ENCODE measurements at places on chromosomes 5 and 9.
A peak's percentile ranks its signal among the peaks of the same experiment; 100 is the strongest.

DNA sequence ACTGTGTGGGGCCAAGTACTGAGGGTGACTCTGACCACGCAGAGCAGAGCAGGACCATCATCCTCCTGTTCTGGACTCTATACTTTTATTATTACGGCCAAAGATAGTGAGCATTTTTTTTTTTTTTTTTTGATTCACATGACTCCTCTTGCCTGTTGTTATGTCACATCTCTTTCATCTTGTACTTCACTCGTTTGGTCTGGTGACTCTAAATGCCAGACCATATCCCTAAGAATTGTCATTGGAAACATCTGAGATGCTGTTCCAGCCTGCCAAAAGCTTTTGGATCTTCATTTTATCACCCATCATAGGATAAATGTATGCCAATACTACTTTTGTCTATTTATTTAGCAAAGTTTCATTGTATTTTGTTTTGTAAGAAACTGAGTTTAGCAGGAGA, 168.2 kb upstream of the RAI14 start:
- DNase-seq = no peak

- DNase-seq = no peak
Observed at GRCh38 chr9:116151966-116152381, 1.6 kb upstream of the PAPPA start.

DNA sequence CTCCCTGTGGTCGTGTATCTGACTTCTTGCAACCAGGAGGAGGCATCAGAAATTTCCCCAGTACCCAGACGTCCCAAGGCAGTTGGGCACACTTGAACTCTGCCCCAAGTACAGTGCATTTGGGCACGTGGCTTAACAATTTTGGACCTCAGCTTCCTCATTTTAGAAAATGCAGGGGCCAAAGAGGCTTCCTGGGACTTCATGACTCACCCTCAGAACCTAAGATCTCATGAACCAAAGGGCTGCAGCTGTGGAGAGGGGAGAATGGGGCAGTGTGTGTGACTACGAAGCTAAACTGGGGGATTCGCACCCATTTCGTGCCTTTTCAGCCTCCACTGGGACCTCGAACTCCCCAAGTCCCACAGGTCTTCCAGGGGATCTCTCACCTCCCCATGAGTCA, 59.2 kb downstream of the SYK start:
- DNase-seq = no peak

DNA sequence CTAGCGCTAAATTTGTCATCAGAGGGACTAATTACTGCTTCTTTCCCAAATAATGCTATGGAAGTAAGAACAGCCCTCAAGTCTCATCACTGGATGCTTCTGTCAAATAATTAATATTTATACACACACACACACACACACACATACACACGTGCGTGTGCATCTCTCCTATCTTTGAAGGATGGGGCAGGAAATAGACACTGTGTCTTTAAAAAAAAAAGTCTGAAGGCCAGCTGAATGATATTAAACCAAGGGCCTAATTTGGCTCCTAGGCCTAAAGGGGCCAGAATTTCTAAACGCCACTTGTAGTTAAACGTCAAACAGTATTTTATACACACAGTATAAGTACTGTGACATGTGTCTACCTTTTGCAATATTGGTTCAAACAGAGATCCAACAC, 3.3 kb downstream of the SLF1 start:
- DNase-seq = no peak

DNA sequence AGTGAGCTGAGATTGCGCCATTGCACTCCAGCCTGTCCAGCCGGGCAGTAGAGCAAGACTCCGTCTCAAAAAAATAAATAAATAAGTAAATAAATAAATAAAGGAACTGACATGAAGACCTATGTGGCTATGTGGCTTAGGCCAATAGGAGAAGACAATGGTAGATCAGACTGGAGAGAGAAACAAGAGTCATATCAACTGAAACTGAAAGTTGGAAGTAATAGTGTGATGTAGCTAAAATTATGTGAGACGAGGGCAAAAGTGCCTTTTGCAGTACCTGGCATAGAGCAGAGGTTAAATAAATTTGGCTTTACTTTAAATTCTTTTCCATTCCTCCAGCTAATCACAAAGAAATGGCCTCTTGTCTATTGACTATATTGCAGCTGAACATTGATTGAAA, 7.3 kb downstream of the FBP2 start:
- DNase-seq = no peak

DNA sequence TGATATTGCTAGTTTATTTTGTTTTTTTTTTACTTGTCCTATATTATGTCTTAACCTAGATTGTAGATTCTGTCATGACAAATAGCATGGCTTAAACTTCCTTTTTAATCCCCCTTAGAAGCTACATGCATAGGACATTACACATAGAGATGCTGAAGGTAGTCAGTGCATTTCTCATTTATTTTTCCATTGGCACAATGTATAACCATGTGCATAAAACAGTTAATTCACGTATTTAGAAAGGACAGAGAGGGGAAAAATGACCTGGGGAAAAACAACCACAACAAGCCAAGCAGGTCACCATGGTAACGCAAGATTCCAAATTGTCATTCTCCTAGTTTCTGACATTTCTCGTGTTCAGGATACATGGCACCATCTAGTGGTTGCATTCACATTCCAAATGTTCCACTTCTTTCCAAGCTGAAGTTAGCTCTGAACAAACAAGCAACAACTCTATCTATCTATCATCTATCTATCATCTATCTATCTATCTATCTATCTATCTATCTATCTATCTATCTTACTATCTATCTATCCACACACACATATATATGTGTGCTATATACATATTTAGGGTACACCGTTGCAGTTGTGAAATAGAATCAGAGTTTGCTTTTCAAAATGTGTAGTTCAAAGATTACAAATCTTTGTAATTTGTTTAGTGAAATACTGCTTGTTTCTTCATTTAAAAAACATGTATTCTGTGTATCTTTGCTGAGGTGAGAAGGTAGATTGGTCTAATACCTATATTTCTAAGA, 487.2 kb upstream of the ST8SIA4 start:
- no peak for DNase-seq

- DNase-seq = no peak
Observed at GRCh38 chr5:2141254-2142000, 258.7 kb upstream of the IRX4 start.

GRCh38 chr5:113249206-113249605, 185.6 kb downstream of the TSSK1B start:
- DNase-seq = no peak

DNA sequence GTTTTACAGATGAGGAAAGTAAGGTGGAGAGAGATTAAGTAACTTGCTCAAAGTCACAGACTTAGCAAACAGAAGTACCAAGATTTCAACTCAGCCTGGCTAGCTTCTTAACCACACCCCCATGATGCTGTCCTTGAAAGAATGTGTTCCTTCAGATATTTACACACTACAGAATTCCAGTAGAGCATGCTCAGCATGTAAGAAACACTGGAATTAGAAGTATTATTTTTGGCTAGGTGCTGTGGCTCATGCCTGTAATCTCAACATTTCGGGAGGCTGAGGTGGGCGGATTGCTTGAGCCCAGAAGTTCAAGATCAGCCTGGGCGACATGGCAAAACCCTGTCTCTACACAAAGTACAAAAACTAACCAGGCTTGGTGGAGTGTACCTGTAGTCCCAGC, 142.4 kb downstream of the EDIL3 start:
- no peak for DNase-seq

DNA sequence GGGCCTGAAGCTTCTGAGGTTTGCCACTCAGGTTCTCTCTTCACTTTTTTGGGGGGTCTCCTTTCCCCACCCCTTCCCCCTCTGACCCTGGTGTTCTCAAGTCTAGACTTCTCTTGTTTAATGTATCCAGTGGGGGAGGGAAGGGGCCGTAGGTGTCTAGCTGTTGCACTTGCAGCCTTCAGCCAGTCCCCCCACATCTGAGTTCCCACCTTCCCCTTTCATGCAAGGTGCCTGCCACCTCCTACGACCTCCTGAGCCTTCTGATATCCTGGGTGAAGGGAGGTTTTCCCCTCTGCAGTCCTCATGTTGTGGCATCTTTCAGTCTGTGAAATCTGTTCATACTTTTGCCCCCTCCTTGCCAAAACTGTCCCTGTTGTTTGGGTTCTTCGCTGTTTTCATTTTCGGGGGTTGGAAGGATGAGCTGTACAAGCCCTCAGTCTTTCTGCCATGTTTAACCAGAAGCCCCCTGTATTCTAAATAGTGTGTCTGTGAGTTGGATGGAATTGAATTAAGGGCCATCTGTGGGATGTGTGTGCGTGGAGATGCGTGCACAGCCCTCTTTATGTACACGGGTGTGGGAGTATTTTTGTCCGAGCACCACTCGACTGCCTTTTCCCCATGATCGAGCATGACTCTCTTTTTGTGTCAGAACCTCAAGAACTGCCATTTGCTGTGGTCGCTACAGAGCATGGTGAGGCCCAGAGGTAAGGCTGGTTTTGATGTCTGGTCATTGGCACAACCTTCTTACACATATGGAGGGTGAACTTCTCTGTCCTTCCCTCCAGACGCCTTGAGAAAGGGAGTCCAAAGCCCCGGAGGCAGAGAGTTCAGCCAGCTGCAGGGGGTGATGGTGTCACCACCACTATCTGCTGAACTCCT, 23.6 kb downstream of the PRRC2B start:
- no peak for DNase-seq

DNA sequence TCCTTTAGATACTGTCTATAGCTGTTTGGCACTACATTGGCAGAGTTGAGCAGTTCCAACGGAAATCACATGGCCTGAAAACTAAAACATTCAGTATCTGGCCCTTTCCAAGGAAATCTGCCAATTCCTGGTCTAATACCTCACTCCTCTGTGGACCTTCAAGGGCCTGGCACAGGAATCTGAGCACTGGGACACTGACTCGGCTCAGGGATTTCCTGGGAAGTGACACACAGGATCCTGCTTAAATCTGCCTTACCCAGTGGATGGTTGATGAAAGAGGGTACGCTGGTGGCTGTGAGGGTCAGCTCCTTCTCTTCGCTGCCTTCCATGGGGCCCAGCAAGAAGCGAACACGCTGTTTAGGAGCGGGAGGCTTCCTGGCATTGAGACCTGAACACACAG, 904 bp downstream of the TRUB2 start:
- DNase-seq = no peak

DNA sequence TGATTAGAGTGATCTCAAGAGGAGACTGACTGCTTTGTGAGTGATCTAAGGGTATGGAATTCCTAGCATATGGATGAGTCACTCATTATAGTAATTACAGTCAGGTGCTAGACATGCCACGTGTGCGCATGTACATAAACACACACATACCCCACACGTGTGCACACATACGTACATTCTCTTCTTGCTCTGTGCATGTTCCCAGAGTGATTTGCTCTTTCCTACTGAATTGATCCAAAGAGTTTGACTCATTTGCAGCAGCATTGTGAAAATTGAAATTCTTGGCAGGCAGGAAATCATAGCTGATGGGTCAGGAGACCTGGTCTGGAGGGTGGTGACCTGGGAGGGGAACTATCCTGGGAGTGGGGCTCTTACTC, 63.8 kb downstream of the ANGPTL2 start:
- DNase-seq = no peak

DNA sequence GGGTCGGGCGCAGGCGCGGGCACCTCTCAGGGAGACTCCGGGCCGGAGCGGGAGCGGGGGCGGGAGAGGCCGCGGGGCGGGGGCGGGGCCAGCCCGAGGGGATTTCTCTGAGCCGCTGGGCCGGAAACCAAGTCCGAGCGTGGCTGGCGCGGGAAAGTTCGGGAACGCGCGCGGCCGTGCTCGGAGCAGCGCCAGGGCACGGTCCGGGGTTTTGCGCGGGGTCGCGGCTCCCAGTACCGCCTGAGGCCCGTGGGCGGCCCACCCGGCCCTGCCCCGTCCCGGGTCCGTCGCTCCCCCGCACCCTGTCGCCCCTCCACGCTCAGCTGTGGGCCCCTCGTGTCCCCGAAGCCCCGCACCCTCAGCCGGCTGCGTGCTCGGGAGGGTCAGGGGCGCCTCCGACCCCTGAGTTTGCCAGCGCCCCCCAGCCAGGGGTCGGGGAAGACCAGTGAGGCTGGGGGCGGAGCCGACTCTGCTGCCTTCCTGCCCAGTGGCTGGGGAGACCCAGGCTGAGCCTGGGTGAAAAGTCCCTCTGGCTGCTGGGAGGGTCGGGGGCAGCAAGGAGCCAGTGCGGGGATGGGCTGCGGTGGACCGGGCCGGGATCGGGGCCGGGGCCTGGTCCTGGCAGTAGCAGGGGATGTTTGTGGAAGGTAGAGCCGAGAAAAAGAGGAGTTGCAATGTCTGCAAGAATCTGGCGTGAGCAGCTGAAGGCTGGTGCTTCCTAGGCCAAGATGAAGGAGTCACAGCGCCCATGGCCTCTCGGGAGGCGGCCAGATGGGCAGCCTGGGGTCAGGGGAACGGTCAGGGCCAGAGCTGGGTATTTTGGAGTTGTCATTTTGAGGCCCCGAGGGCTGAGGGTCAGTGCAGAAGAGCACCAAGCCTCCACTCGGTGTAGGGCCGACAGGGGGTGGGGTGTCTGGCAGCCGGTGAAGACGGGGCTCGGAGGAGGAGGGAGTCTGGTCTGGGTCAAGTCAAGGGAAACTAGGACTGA, 588 bp downstream of the TRAF2 start:
- no peak for DNase-seq

GRCh38 chr9:121840838-121841760, 189.7 kb downstream of the DAB2IP start:
- no peak for DNase-seq

DNA sequence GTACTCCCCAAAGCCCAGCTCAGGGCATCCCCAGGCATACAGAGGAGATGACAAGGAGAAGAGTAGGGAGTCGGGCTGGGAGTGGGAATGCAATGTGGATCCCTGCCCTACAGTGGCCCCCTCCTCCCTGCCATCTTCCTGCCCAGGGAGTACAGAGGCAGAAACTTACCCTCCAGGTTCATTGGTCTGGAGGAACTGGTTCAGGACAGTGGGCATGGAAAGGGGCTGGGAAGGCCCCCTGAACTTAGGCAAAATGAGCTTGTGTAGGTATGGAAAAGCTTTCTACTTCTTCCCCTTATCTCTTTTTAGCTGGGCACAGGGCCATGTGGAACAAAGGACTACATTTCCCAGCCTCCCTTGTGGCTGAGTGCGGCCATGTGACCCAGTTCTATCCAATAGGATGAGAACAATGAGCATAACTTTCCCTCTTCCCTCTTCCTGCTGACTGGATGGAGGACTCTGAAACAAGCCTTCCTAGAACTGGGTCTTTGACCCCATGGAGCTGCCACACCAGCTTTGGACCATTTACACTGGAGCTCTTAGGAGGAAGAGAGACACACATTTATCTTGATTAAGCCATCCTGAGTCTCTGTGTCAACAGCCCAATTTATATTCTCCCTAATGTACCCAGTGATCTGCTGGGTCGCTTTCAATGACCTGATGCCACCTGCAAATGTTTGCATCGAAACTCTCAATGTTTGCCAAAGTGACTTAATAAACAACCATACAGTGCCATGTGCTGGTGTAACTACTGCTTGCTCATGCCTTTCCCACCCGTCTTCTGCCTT, 25.0 kb upstream of the HMCN2 start:
- no peak for DNase-seq

- DNase-seq = peak; percentile 91
Observed at GRCh38 chr9:129626079-129626624, at the start of gene NTMT1. Gene NTMT1 (plus strand): TSS chr9:129626163. CDS start chr9:129632704, 6,541 bp downstream.

GRCh38 chr5:145960166-145960565, 23.8 kb downstream of the SH3RF2 start:
- no peak for DNase-seq

GRCh38 chr5:127699416-127699815, 3.8 kb upstream of the CCDC192 start:
- no peak for DNase-seq
